ENCODE measurements at places on chromosomes 3 and 15.

- no peak for DNase-seq
Observed at GRCh38 chr3:9916346-9916733, 558 bp upstream of the IL17RC start.

- no peak for DNase-seq
Observed at GRCh38 chr15:63037976-63038720, 4.4 kb upstream of the TPM1 start.

- no peak for DNase-seq
Observed at GRCh38 chr15:66771351-66771650, 69.3 kb downstream of the SMAD6 start.

DNA sequence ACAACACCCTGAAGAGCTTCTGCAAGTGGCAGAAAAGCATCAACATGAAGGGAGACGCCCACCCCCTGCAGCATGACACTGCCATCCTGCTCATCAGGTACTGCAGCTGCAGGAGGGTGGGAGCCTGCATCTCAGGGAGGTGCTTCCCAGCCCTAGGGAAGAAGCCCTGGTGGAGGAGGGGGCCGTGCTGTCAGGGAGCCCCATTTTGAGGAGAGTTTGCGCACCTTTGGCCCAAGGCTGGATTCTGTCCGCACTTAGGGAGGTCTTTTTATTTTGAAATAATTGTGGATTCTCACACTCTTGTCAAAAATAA is 42.1 kb downstream of the SAXO2 start:
- no peak for DNase-seq

GRCh38 chr3:15933439-15934139 is 135.8 kb upstream of the ANKRD28 start:
- DNase-seq: no peak

GRCh38 chr15:90500171-90500570 is 29.6 kb upstream of the CRTC3 start:
- no peak for DNase-seq

- peak; percentile 25 for DNase-seq
Observed at GRCh38 chr15:67433495-67434099, 87.3 kb upstream of the C15orf61 start.

DNA sequence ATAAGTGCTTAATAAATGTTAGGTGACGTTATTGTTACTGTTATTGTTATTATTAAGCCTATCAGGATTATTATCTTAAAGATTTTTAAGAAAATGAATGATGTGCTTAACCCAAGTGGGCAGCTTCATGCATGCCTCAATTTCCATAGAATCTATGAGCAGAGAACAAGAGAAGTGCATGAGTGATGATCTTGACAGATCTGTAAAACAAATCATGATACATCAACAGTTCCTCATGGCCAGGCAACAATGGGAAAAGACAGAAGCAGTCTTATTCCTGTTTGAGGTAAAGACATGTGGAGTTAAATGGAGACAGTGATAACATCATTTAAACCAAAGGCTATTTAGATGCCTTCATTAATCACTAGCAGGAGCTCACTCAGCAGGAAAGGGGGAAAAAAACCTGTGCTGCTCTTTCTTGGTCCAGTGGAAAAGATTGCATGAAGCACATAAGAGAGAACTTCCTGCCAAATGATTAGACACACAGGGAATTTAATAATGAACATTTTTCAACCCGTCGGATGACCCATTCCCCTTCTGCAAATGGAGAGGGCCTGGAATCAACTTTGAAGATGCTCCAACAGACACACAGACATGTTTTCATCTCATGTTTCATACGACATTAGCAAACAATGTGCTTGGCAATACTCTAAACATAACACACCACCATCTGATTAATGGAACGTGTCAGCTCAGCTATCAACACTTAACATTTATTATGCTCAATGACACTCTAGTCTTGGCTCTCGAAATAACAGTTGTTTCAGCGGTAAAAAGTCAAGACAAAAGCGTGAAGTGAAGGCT is 212.2 kb upstream of the LRRN1 start:
- no peak for DNase-seq

- no peak for DNase-seq
Observed at GRCh38 chr3:157542711-157543500, 39.7 kb upstream of the VEPH1 start.

DNA sequence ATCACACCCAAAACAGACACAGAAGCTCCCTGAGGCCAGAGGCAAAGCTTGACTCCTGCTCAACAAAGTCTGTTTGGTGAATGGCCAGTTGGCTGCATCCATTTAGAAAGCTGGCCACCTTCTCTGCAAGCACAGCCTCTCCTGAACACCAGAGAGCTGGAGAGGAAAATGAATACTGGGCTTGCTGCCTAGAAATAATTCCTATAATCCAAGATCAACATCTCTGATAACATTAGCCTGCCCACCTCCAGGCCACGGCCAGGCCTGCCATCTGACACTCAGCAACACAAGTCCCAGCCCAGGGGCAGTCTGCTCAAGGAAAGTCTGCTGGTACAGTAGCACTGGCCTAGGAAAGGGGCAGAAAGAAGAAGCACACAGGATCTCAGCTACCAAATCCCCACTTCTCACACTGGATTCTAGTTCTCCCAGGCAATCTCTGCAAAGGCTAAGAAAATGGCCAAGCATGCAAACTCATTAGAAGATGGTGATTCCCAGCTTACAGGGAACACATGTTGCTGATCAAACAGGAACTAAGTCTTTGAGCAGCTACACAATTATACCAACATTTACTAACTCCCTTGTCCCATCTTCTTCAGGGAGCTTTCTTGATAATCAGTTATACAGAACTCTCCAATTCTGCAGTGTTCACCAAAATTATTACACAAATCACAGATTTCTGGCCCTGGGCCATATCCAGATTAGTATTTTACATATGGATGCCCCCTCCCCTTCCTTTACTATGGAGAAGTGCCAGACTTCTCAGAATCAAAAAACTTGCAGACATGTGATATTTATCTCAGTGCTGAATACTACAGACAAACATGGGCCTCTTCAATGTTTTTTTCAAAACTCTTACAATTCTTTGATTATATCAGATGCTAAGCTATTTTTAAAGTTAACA is 9.9 kb downstream of the TBC1D2B start:
- no peak for DNase-seq

- peak; percentile 78 for DNase-seq
Observed at GRCh38 chr3:139772539-139773500, 95.0 kb upstream of the NMNAT3 start.

- DNase-seq: no peak
Observed at GRCh38 chr15:47473106-47473725, 244.1 kb upstream of the SEMA6D start.

DNA sequence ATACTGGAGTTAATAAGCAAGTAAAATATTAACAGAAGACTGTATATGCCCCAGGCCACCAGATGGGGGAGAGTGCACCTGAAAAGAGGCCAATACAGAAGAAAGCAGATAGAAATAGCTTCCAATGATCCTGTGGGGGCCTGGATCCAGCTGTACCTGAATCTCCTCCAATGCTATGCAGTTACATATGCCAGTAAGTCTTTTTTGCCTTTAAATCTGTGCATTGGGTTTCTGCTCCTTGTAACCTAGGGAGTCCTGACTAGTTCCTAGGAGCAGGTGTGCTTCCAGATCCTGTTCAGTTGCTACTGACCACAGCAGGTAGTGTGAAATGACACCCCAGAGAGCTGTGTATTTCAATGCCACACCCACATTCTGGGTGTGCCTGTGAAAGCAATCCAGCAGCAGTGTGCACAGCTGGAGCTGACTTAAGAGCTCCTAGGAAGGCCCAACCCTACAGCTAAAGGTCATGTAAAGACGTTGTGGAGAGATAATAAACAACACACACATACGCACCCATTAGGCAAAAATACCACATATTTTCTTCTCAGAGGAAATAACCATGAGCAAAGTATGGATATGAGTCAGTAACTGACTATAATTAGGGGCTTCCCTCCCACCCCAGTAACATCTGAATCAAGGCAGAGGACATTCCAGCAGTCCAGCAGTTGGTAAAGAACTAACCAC is 62.2 kb upstream of the AKAP13 start:
- peak; percentile 85 for DNase-seq

DNA sequence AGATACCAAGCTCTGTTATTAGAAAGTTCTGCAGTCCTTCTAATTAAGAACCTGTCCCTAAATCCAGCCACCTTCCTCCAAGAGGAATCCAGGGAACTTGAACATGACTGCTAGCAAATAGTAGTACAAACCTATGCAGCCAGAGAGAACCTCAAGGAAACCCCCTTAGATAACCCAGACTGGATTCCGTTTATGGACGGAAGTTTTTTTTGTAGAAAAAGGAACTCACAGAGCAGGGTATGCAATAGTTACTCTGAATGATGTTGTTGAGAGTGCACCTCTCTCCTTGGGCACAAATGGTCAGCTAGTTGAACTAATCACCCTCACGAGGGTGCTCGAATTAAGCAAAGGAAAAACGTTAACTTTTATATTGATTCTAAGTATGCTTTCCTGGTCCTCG is 40.8 kb downstream of the TM4SF18 start:
- no peak for DNase-seq

All from RCC 7860 (cell line).